Foreskin keratinocyte (primary cell): ENCODE measurements at places on chromosomes 6 and 20.
A peak's percentile ranks its signal among the peaks of the same experiment; 100 is the strongest.

DNA sequence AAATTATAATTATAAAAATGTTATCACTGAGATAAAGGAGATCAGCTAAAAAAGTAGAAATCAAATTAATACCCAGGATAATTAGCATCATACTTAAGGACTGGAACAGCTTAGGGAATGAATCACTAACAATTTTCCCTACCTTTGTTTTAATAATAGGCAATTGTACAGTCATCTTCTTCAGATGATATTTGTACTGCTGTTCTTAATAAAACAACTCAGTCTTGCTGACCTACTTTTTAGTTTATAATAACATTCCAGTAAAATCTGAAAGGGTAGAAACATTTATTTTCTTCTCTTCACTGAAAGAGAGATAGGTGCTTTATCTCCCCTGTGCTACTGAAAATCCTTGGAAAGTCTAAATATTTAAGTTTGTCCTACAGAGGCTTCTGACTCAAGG, 271.2 kb upstream of the THEMIS start:
- DNase-seq: no peak

DNA sequence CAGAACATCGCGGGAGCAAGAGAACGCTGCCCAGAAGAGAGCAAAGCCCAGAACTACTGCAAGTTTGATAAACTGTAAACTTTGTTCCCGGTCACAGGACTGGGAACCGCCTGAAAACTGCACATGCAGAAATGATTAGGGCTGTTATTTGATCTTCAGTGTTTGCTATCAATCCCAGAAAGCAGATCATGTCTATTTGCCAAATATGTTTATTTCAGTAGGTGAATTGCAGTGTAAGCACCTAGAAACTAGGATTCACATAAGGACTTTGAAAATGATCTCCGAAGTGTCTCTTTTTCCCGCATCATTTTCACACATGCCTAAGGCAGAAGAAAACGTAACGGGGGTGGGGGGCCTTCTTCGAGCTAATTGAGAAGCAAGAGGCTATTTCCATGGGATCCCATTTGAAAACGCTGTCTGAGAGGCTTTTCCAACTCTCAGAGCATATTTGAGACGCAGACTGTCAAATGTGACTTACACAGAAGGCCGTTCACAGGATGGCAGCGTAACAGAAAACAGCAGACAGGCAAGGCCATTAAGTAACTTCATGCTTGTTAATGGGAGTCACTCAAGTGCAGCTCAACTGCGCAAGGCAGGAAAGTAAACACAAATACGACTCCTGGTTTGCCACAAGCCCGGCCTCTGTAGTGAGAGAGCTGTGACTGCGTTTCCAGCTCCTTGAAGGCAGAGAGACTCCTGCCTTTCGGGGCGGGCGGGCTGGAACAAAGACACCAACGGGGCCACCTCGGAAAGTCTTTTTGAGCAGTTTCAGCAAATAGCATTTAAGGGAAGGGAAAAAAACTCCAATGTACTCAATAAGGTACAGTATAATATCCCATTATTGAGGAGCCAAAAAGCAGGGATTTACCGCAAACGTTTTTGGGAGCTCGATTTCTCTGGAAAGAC, 144.7 kb upstream of the ZNF217 start:
- DNase-seq: peak; percentile 82

DNA sequence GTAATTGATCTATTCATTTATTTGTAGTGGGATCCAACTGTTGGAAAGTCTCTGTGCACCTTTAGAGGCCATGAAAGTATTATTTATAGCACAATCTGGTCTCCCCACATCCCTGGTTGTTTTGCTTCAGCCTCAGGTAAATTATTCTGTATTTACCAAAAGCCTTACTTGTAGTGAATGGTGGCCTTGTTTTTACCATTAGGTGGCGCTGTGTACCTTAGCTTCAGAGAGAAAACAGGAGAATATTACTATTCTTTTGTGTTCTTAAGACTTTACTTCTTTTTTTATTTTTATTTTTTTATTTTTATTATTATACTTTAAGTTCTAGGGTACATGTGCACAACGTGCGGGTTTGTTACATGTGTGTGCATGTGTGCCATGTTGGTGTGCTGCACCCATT, 23.7 kb downstream of the PEX7 start:
- DNase-seq: peak; percentile 29

- no peak for DNase-seq
Measured at GRCh38 chr6:169384291-169384690, 130.6 kb upstream of the THBS2 start.

GRCh38 chr6:52394251-52394666, 25.9 kb upstream of the EFHC1 start:
- DNase-seq: no peak

- DNase-seq: no peak
Measured at GRCh38 chr6:49264496-49264895, 198.6 kb downstream of the MMUT start.

- DNase-seq: no peak
Measured at GRCh38 chr6:51141080-51141479, 322.4 kb downstream of the TFAP2B start.

GRCh38 chr6:132236744-132237143, 164.5 kb downstream of the MOXD1 start:
- DNase-seq: no peak

- no peak for DNase-seq
Measured at GRCh38 chr20:36063916-36064657, 90.5 kb upstream of the EPB41L1 start.

GRCh38 chr6:169167581-169168301, 85.9 kb downstream of the THBS2 start:
- DNase-seq: no peak

DNA sequence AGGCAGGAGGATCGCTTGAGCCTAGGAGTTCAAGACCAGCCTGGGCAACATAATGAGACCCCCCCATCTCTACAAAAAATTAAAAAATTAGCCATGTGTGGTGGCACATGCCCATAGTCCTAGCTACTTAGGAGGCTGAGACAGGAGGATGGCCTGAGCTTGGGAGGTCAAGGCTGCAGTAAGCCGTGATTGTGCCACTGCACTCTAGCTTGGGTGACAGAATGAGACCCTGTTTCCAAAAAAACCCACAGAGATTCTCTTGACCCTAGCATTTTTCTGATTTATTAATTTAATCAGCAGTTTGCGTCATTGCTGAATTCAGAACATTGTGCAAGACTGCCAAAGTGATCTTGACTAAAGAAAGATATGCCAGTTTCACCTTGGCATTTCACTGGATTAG, 36.8 kb downstream of the KDM1B start:
- no peak for DNase-seq

- no peak for DNase-seq
Measured at GRCh38 chr6:14616656-14617055, 499.1 kb downstream of the CD83 start.

GRCh38 chr6:141580131-141580530, 552.6 kb upstream of the GJE1 start:
- DNase-seq: no peak

DNA sequence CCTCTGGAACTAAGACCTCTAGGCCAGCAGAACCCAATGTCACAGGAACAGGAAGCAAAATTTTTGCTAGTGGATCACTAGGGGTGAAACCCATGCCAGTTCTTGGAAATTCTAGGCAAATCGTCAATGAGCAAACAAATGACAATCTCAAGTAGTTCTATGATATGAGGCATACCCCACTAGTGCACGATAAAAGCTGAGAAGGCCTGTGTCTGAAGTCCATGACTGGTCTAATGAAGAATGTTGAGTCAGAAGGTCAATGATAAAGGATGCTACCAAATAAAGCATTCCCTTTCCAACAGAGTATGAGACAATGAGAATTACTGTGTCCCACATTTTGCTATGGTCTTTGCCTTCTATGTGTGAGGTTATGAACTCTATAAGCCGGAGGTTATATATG, 149.4 kb upstream of the NOX3 start:
- DNase-seq: peak; percentile 9

GRCh38 chr6:132505158-132505557, 7.8 kb downstream of the STX7 start:
- no peak for DNase-seq

DNA sequence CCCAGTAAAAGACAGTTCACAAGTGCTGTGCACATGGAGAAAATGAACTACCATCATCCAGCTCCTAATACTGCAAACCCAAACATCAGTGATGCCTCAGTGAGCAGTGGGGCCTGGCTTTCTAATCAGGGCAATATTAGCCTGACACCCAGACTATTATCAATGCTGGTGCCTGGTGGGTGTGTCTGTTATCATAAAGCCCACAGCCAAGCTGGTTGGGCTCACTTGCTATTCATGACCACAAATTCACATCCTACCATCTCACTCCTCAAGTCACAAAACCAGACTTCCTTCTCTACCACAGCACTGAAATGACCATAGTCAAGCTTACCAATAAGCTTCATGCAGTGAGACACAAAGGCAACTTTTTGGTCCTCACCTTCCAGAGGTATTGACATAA, 180.8 kb upstream of the PLN start:
- no peak for DNase-seq

DNA sequence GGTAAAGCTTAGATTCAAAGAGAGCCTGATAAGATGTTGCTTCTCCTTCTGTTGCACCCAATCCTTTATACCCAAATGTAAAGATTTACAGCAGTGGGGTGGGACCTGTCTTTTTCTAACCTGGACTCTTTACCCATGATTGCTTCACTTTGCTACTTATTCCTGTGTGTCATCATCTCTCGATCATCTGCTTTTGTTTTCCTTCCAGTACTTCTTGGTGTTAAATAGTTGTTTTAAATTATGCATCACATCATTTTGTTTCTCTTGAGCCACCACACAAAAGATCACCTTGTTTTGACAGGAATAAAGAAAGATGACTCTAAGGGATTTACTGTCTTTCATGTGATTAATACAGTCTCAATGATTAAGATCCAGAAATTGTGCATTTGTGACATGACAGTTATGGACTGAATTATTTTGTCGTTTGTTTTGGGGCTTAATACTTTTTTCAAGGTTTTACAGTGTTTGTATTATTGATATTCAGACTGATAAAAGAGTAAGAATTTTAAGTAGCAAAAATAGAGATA, 123.1 kb downstream of the CDKAL1 start:
- no peak for DNase-seq

GRCh38 chr20:47620808-47621805, 119.4 kb downstream of the NCOA3 start:
- no peak for DNase-seq

- no peak for DNase-seq
Measured at GRCh38 chr20:49781676-49782075, 31.0 kb upstream of the SLC9A8 start.

GRCh38 chr6:26051665-26052310, 35.4 kb upstream of the HFE start:
- DNase-seq: no peak

DNA sequence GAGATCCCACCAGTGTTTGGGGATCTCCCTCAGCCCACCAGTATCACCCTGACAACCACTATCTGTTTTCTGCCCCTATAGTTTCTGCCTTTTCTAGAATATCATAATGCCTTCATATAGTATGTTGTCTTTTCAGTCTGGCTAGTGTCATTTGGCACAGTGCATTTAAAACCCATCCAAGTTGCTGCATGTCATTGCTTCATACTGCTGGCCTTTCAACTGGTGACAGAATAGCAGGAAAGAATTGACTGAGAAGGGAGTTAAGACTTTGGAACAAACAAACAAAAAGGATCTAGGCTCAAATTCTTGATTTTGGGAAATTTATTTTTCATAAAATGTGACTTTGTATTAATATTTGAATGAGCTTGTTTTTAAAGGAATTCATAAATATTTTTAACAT, 4.5 kb downstream of the LMBRD1 start:
- DNase-seq: no peak

DNA sequence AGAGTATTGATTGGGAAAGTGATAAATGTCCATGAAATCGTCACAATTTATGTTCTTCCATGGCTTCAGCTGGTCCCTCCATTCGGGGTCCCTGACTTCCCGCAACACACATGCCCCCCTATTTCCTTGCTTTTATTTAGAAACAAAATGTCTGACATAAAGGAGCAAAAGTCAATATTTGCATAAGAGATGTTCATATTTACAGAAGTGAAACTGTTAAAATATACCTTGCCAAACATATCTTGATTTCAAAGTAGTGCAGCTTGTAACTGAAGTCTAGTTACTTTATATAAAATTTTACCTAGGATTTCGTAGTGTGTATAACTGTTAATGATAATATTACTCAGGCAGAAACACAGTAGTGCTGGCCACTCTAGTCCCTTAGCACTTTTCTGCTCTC, 548.9 kb upstream of the ADGRB3 start:
- DNase-seq: no peak

- DNase-seq: no peak
Measured at GRCh38 chr6:134266776-134267175, 51.1 kb downstream of the SGK1 start.

DNA sequence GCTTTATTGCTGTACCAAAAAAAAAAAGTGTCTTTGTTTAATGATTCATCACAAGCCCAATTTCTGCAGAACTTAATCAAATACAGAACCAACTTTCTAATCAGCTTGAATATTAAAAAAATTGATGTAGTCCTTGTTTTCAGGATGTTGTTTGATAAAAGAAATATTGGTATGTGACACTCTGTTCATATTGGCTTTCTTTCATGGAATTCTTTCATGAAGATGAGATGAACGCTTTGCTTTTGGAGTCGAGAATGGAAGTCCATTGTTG, 184.3 kb downstream of the ZNF217 start:
- no peak for DNase-seq

DNA sequence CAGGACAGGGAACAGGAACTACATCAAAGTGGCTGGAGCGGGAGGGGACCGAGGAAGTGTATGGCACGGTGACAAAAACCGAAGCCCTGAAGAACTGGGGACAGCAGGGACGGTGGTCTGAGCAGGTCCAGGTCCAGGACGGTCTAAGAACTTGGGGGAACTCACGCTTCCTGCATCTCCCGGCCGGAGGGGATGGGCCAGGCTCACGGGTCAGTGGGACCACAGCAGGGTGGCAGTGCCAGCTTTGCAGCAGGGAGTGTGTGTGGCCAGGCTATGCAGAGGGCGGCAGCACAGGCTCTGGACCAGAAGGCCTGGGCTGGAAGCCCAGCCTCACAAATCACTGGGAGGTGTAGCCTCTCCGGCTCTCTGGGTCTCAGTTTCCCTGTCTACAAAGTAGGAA, 123.8 kb downstream of the BMP7 start:
- DNase-seq: no peak

DNA sequence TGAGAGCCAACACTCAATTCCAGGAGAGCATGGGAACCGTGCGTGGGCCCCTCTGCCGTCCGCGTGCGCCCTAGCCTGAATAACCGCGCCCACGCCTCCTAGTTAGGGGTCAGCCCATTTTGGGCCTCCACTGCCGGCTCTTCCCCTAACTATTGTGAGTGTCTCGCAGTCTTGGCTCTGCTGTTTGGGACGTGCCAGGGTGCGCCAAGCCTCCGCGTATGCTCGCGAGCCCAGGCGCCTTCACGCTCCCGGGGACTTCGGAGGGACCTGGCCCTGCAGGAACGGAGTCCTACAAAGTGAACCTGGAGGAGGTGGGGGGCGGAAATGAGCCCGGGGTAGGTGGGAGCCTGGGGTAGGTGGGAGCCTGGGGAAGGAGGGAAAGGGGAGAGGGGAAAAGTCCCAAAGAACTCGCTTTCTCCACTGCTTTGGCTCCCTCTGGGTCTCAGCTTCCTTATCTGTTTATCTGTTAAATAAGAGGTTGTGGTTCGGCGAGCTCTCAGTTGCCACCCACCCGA, 873 bp upstream of the GCM2 start:
- DNase-seq: no peak
